ENCODE measurements at places on chromosomes 11 and 22.

- no peak for DNase-seq
These were observed 69.5 kb upstream of the CSNK2A3 start for GRCh38 chr11:11422411-11423128.

DNA sequence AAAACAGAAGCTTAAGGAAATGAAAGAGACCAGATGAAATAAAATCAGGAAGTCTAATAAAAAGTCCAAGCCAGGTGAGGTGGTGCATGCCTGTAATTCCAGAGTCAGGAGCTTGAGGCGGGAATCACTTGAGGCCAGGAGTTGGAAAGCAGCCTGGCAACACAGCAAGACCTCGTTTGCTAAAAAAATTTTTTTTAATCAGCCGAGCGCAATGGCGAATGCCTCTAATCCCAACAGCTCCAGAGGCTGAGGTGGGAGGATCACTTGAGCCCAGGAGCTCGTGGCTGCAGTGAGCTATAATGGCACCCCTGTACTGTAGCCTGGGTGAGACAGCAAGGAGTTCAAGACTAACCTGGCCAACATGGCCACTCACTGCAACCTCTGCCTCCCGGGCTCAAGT lies 8.0 kb downstream of the RAB6A start:
- no peak for DNase-seq

DNA sequence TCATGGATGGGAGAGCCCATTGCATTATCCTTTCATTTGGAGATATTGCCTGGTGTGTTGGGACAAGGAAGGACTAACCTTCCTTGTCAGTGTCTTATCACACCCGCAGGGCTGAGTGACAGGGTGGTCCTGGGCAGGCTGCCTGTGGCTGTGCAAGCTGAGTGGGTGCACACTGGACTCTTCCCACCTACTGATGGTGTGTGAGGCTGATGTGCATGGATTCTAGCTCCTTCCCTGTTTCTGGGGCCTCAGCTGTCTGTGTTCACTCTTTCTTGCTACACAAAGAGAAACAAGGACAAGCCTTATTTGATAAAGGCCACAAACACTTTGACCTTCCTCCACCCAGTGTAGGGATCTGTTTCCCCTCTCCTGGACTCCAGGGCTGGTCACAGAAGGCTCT lies 22.0 kb downstream of the TBX1 start:
- no peak for DNase-seq

- no peak for DNase-seq
These were observed 29.7 kb upstream of the TEF start for GRCh38 chr22:41352058-41352457.

DNA sequence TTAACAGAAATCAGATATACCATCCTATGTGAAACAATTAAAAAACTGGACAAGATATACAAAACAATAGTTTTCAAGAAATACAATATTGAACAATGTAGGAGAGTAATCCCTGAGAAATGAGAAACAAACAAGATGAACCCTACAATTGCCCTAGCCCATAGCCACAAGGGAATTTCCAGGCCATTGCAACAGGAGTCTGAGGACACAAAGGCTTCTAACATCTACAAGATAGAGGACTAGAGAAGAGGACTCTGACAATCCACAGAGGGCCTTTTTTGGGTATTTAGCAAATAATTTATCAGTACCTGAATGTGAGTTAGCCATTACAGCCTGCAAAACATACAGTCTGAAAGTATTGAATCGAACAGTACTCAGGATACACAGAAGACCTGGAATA lies 251.7 kb downstream of the GRM5 start:
- DNase-seq: no peak

- no peak for DNase-seq
These were observed 148.3 kb upstream of the THY1 start for GRCh38 chr11:119571311-119571710.

- DNase-seq: no peak
These were observed 540.9 kb downstream of the TBC1D22A start for GRCh38 chr22:47303161-47303890.

- DNase-seq: no peak
These were observed 38.1 kb downstream of the PARVA start for GRCh38 chr11:12415342-12415966.
